ENCODE measurements at places on chromosomes 4 and X.

- DNase-seq = no peak
These were observed 580.0 kb downstream of the GALNTL6 start for GRCh38 chr4:172393220-172393619.

DNA sequence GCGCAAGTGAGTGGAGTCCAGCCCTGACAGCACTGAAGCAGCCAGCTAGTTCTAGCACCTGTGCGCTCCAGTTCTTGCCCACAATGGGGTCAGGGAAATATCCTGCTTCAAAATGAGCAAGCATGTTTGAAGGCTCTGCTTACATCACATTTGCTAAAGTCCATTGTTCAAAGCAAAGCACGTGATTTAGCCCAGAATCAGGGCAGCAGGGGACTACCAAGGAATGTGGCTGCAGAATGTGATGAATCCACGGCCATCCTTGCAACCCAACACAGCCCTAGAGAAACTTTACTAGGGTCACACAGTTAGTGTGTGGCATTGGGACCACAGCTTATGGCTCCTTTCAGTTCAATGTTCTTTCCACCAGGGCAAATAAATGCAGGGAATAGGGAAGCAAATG lies 47.3 kb upstream of the SMIM31 start:
- no peak for DNase-seq

- DNase-seq = peak; percentile 3
These were observed 53.3 kb downstream of the WDFY3 start for GRCh38 chr4:84913176-84913575.

- DNase-seq = no peak
These were observed 250.5 kb upstream of the PRKX start for GRCh38 chrX:3963980-3964379.

- DNase-seq = peak; percentile 23
These were observed 743 bp upstream of the NRK start for GRCh38 chrX:105821471-105822121.

- no peak for DNase-seq
These were observed 22.6 kb downstream of the WDR1 start for GRCh38 chr4:10093801-10094552.

GRCh38 chr4:171157462-171158082 lies 655.6 kb upstream of the GALNTL6 start:
- no peak for DNase-seq

GRCh38 chr4:18252052-18252451 lies 230.5 kb upstream of the LCORL start:
- no peak for DNase-seq

DNA sequence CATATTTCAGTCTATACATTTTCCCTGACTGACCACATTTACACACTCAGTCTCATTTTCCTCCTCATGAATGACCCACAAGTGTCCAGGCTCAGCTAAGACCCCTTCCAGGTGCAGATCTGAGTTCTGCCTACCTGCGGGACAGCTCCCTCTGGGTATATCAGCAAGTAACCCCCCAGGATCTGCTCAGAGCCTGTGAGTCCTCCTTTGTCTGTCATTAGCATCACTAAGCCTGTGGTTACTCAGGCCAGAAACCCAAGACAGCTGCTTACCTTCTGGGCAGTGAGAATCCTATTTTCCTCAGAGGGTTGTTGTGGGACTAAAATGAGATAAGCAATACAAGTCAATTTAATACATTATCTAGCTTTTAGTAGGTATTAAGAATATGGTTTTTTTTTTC lies 487.6 kb upstream of the BOD1L1 start:
- DNase-seq = no peak

- DNase-seq = no peak
These were observed 71.7 kb downstream of the IDS start for GRCh38 chrX:149433451-149433850.

GRCh38 chr4:173537613-173538147 lies 7.7 kb upstream of the HAND2 start:
- DNase-seq = no peak

GRCh38 chr4:41213625-41214135 lies 662 bp downstream of the APBB2 start:
- no peak for DNase-seq

Measured in skeletal muscle cell (primary cell).